ENCODE measurements at places on chromosomes 1 and 21. TPM values are rescaled to one million over a fixed set of nuclear protein-coding genes. Genes with fewer than 3 reads are reported as not detected.

The PADI2 gene
- 0.13 TPM for total RNA-seq

The ANKRD45 gene
- total RNA-seq, result not detected

The URB2 gene
- total RNA-seq, result 13.9 TPM

The CR1L gene
- total RNA-seq, result 1.00 TPM

The BSND gene
- total RNA-seq, result not detected
